ENCODE measurements at places on chromosomes 5 and 9.
A peak's percentile ranks its signal among the peaks of the same experiment; 100 is the strongest.

DNA sequence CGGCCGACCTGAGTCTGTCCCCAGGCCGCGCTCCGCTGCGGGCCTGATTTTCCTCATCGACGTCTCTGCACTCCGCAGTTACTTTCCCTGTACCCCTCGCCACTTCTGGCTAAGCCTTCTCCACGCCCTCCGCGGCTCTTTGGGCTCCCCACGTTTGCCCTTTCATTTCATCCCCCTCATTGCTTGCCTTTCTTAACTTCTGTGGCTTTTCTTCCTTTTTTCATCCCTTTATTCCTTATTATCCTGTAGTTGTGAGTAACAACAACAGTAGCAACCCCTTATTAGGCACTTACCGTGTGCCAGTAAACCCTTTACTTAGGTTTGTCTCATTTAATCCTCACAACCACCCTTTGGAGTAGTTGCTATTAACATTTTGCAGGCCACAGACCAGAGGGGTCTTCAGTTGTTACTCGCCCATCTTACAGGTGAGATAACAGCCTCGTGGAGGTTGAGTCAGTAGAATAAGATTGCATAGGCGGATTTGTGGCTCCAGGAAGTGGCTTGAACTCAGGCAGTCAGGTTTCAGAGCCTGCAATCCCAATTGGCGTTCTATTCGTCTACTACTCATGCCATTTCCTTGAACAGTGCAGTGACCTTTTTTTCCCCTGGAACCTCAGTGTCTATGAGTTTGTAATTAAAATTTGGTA, 724 bp downstream of the TCERG1 start:
- no peak for DNase-seq

DNA sequence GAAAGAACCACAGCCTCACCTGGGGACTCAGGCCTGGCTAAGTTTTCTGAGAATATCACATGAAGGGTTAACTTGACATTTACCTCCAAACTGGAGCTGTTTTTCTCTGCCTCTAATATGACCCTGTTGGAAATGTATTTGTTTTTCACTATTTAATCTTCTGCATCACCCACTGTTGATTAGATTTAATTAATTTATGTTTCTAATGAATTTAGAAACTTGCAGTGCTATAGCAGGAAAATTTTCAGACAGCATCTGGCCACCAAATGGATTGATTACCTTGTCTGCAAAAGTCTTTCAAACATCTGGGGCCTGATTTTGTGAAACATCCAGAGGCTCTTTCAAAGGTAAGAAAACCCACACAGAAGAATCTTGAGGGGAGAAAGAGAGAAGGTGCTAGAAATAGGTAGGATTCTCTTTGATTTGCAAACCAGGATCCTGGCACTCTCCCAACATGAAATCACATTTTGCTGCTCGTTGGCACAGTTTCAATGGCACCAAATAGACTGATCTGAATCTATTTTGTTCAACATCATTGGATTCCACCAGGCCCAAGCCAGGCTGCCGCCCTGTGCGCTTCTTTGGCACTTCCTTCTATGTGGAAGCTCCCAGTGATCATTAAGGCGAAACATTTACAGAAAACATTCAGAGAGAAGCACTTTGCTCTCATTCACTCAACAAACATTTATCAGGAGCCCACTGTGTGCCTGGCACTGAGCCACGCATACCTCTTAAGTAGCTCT, 157.3 kb downstream of the PPP2R2B start:
- DNase-seq: no peak

DNA sequence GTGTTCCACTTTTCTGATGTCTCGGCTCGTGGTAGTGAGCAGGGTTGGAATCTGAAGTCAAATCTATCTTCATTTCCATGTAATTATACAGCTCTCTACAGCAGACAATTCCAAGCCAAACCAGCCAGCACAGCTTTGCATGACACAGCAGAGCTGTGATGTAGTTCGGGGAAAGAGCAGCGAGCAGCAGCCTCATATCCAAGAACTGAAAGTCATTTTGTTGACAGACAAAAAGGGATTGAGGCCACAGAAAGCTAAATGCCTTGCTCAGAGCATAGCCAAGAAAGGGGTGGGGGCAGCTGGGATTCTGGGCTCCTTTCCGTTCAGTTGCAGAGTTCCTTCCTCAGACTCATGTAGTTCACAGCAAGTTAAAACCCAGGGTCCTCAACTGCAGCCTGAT, 32.1 kb downstream of the LCP2 start:
- DNase-seq: no peak

- no peak for DNase-seq
Observed at GRCh38 chr5:56298336-56299090, 65.4 kb upstream of the ANKRD55 start.

DNA sequence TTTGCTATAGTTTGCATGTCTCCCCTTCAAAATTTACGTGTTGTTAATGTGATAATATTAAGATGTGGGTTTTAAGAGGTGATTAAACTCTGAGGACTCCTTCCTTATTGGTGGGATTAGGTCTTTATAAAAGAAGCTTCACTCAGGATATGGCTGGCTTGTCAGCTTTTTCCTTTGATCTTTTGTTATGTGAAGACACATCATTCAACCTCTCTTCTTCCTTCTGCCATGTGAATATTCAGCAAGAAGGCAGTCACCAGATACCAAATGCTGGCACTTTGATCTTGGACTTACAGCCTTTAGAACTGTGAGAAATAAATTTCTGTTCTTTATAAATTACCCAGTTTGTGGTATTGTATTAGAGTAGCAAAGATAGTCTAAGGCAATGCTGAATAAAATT, 855.9 kb upstream of the CDH10 start:
- DNase-seq: no peak

- no peak for DNase-seq
Observed at GRCh38 chr5:40224421-40224820, 455.3 kb upstream of the PTGER4 start.

GRCh38 chr5:150211156-150212030, 21.5 kb downstream of the SLC6A7 start:
- DNase-seq: no peak

DNA sequence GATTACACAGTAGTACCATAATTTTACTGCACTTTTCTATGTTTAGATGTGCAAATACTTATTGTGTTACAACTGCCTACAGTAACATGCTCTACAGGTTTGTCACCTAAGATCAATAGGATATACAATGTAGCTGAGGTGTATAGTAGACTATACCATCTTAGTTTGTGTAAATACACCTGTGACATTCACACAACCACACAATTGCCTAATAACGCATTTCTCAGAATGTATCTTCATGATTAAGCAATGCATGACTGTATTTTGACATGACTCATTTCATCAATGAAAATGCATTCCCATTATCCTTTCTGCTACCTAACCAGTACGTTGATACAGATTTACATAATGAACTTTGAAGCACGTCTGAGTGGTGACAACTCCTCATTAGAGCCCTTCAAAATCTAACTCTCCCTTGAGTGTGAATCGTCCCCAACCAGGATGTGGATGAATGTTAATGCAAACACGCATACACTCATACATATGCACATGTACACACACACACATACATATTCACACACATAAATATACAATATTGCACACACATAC, 28.4 kb downstream of the GZMK start:
- no peak for DNase-seq

DNA sequence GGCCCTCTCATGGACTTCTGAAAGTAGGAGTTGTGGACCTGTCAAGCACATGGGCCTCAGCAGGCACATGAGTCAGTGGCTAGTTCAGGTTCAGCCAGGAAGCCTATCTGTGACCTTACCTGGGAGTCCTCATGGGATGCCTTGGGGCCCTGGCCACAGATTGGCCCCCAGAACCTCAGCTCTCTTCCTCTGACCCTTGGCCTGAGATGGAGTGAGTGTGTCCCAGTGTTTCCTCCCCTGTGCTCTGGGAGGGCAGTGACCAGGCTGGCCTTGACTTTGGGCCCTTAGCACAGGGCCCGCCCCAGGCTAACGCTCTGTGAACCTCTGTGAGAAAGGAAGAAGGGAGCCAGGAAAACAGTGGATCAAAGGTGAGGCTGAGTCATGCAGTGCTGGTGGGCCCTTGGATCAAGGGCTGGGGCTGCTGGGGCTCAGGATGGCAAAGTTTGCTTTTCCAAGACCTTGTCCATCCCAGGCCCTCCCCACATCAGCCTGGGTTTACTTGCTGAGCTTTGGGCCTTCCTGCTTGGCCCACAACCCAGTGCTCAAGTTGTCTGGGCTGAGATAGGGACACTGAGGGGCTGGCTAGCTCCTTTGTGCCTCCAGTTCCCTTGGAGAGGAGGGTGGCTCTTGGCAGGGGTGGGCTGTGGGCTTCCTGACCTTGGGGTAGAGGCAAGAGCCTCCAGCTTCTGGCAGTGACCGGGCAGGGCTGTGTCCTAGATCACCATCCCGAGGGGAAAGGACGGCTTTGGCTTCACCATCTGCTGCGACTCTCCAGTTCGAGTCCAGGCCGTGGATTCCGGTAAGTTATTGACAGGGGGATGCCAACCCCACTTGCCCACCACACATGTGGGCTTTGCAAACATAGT, 41.4 kb downstream of the RGS3 start:
- DNase-seq: no peak

DNA sequence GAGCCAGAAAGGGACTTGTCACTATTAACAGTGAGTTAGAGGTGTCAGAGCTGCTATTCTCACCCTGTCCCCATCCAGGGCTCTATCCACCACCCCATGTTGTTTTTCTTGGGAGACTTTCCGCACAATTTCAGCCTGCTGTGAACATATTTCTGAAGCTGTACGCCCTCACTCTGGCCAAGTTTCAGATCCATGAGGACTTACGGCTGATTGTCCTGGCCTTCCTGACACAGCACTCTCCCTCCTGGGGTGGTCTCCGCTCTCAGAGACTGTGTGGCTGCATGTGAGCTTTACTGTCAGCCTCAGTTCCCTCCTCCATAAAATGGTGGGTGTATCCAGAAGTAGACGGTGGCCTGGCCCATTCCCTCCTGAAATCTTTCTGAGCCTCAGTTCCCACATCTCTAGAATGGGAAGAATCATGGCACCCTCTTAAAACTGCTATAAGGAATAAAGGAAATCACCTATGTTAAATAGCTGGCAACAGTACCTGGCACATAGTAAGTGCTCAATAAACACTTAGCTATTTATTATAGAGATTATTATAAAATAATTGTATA, 804 bp upstream of the IL17B start:
- DNase-seq: no peak

DNA sequence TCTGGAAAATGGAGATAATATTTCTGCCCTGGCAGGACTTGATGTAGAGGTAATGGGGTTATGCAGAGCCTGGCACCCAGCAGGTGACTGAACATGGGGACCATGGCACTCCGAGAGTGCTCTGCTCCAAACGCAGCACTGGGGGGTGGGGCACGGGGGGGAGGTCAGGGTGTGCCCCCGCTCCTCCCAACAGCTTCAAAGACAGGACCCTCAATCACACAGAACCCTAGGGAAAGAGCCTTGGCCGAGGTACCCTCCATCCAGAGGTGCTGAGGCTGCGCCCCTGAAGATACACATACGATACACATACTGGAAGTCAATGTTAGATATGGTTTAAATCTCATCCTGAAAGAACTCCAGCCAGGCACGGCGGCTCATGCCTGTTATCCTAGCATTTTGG, 26.6 kb upstream of the CEP72 start:
- DNase-seq: no peak

GRCh38 chr5:64497386-64497785, 8.4 kb upstream of the RGS7BP start:
- DNase-seq: no peak

- peak; percentile 65 for DNase-seq
Observed at GRCh38 chr9:734831-735511, 106.5 kb upstream of the DMRT1 start.

DNA sequence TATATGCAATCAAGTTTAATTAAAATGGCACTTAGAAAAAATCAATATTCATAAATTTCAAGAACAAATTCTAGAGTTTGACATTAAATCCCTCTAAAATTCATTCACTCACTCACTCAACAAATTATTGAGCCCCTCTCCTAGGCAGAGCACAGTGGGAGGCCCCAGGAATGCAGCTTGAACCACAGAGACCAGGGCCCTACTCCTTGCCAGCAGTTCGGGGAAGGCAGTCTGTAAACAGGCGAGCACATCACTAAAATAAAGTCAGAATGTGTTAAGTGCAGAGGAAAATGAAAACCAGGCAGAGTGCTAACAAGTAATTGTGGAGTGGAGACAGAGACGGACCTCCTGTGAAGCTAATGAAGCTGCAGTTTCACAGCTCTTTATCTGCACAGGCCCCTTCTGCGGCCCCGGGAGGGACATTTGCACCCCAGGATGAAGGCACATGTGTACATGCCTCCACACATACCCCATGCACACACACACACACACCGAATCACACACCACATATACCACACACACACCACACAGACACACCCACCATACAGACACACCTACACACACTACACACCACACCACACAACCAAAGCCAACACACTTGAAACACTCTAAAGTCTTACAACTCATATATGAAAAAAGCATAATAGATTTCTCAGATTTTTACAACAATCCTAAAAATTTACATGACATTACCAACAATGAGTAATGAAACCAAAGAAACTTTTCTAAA, 40.5 kb downstream of the BHMT start:
- no peak for DNase-seq

GRCh38 chr5:87769157-87769556, 356.4 kb upstream of the CCNH start:
- DNase-seq: no peak

GRCh38 chr5:180598797-180599589, 7.7 kb upstream of the SCGB3A1 start:
- DNase-seq: no peak

DNA sequence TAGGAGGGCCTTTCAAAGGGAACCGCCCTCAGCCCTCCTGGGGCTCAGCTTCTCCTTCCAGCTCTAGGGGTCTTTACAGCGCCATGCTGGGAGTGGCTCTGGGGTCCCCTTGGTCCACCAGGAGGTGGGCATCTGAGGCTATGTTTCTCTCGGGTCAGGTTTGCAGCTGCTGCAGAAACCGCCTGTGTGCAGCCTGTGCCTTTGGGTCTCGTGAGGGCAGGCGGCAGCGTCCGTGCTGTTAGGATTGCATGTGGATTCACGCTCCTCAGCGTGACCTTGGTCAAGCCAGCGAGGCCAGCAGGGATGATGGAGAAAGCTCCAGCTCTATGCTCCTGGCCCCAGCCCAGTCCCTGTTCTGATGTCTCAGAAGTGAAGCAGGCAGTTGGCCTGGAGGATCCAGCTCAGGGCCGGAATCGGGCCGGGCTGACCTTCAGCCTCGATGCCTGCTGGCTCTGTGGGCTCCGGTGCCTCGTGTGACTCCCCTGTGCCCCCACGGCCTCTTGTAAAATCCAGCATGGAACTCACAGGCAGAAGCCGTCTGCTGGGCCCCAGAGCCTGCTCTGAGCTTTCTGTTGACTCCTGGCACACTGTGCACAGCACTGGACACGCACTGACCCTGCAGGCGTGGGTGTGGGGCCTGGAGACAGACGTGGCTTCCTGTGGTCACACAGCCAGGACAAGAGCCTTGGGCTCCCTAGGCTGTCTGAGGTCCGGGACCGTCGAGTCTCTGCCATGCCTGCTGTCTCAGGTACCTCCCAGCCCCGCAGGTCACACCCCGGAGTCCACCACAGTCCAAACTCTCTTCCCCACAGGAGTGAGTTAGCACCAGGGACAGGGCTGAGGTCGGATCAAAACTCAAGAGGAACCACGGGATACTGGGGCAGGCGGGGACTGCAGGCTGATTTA, 54.3 kb downstream of the TRIP13 start:
- no peak for DNase-seq

Measured in right atrium auricular region (tissue), 2 donors.